Liver (tissue), 10 donors: ENCODE measurements at places on chromosomes 13 and 19. TPM values are rescaled to one million over a fixed set of nuclear protein-coding genes. Genes with fewer than 3 reads are reported as not detected.

GRCh38 chr13:48585456-48585840 is 52.6 kb upstream of the RCBTB2 start:
- H3K27me3 ChIP-seq = no peaks in the 10 kb centered on the region
- peak; percentile 14 for DNase-seq
- no peak overlapping the region for H3K27ac ChIP-seq
- no peak overlapping the region for H3K4me3 ChIP-seq
- no peaks in the 10 kb centered on the region for H3K4me1 ChIP-seq

DNA sequence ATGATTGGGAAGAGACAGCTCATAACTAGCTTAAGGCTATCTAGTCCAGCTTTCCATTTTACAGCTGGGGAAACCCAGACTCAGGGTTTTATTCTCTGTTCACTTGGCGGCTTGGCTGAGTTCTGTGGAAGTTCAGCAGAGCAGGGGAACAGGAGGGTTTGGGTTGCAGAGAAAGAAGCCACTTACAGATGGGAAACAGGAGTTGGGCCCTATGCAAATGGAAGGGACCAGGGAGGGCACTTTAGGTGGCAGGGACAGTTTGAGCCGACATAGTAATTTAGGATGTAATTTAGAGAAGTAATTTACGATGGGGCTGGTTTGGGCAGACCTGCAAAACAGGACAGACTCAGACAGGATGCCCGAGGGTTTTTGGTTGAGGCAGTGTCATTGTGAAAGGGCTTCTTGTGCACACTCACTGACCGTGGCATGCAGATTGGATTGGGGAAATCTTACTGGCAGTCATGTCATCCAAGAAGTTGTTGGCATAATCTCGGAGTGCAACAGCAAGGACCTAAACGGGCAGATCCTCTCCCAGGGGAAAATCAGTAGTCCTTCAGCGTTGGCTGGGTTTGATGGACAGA is 47.3 kb upstream of the GPR183 start:
- H3K27me3 ChIP-seq = no peaks in the 10 kb centered on the region
- DNase-seq = no peak
- peaks cover 32% of the 10 kb centered on the region for H3K36me3 ChIP-seq
- H3K27ac ChIP-seq = no peak overlapping the region
- peaks cover 12% of the 10 kb centered on the region for H3K4me1 ChIP-seq
- no peak overlapping the region for H3K4me3 ChIP-seq

DNA sequence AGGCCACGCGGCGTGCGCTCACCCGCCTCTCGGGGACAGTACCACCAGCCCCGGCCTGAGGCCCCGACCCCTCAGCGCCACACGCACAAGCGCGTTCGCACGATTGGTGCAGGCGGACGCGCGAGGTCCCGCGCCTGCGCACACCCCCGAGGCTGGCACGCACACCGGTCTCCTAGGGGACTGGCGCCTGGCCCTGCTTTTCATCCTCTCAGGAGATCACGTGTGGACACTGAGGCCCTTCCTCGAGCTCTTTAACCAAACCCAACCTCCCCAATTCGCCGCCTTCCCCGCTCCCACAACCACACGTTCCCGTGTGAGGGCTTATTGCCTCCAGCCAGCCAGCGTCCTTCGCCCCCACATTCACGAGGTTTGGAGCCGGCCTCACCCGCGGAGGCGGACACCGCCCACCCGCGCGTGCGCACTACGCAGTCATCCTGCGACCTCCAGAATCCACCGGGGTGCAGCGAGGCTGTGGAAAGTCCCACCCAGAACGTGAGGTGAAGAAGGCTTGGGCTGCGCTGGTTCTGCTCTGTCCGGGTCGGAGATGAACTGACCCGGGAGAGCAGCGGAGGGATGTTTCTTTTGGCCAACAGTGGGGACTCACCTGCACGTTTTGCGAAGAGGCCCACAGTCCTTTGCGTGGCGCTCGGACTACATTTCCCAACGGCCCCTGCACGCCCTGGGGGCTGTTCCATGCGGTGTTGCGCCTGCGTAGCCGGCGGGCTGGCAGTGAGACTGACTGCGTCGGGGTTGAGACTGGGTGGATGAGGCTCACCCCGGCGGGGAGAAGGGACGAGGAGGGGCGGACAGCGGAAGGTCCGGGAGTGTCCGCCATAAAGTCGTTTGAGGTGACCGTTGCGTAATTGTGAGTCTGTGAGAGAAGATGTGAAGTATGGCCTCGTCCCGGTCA is 539 bp upstream of the ZNF667 start:
- H3K4me3 ChIP-seq = peak overlapping the region; percentile 53
- peak; percentile 86 for DNase-seq
- peaks cover 4% of the 10 kb centered on the region for H3K27me3 ChIP-seq
- H3K4me1 ChIP-seq = peaks cover 2% of the 10 kb centered on the region
- no peaks in the 10 kb centered on the region for H3K36me3 ChIP-seq
- H3K27ac ChIP-seq = peak overlapping the region; percentile 84

Gene OR7A5
- total RNA-seq = not detected

DNA sequence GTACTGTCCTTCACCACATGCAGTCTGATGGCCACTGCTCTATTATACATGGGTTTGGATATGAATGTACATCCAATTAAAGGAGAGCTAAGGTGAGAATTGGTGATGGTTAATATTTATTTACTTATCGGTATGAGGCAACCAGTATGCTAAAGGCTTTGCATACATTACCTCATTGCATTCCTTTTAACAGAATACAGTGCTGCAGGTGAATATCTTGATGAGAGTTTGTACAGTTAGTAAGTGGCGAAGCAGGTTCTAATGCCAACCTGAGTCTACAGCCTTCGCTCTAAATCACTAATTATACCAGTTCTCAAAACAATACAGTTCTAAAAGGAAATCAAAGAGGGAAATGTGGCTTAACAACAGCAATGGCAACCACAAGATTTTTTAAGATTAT is 284.1 kb downstream of the ITGBL1 start:
- no peak overlapping the region for H3K4me3 ChIP-seq
- DNase-seq = no peak
- no peak overlapping the region for H3K27ac ChIP-seq
- no peaks in the 10 kb centered on the region for H3K27me3 ChIP-seq
- no peaks in the 10 kb centered on the region for H3K36me3 ChIP-seq
- H3K4me1 ChIP-seq = peaks cover 26% of the 10 kb centered on the region

DNA sequence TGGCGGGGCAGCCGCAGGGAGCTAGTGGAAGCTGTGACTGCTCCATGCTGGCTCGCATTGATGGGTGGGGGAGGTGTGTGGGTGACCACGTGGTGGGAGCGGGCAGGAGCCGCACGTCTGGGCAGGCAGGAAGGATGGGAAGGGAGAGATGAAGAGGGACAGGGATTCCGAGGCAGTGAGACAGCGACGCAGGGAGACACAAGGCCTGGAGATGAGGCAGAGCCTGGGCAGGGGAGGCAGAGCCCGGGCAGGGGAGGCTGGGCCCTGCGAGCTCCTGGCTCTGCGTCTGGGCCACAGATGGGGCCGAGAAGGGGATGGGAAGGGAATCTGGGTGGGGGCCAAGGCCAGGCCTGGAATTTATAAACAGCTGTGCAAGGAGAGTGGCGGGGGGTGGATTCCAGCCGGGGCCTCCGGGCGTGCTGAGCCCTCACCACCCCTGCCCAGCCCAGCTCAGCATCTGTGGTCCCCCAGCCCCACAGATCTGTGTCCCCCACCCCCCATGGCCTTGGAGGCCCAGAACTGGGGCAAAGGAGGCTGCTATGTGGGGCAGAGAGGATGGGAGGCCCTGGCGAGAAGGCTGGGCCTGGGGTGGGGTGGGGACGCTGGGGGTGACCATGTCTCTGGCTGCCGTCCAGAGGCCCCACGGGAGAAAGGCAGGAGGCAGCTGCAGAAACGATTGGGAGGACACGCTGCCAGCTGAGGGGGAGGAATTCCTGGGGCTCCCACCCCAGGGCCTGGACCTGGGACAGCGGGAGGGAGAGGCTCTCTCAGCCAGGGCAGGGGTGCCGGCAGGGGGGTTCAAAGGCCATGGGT is 6.0 kb downstream of the EHD2 start:
- DNase-seq = no peak
- no peaks in the 10 kb centered on the region for H3K4me1 ChIP-seq
- no peaks in the 10 kb centered on the region for H3K27me3 ChIP-seq
- no peaks in the 10 kb centered on the region for H3K36me3 ChIP-seq

DNA sequence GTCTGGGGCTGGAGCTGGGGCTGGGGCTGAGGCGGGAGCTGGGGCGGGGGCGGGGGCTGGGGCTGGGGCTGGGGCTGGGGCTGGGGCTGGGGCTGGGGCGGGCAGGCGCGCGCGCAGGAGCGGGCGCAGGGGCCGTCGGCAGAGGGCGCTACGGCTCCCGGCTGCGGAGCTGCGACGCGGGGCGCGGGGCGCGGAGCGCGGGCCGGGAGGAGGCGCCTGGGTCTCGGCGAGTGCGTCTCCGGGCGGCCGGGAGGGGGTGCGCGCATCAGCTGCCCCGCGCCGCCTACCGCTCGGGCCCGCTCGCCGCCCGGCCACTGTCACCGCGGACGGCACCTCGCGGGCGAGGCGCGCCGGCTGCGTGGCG is 422 bp upstream of the MTUS2 start:
- no peak overlapping the region for H3K4me3 ChIP-seq
- no peak overlapping the region for H3K27ac ChIP-seq
- DNase-seq = peak; percentile 62
- no peaks in the 10 kb centered on the region for H3K27me3 ChIP-seq
- H3K4me1 ChIP-seq = peaks cover 13% of the 10 kb centered on the region

DNA sequence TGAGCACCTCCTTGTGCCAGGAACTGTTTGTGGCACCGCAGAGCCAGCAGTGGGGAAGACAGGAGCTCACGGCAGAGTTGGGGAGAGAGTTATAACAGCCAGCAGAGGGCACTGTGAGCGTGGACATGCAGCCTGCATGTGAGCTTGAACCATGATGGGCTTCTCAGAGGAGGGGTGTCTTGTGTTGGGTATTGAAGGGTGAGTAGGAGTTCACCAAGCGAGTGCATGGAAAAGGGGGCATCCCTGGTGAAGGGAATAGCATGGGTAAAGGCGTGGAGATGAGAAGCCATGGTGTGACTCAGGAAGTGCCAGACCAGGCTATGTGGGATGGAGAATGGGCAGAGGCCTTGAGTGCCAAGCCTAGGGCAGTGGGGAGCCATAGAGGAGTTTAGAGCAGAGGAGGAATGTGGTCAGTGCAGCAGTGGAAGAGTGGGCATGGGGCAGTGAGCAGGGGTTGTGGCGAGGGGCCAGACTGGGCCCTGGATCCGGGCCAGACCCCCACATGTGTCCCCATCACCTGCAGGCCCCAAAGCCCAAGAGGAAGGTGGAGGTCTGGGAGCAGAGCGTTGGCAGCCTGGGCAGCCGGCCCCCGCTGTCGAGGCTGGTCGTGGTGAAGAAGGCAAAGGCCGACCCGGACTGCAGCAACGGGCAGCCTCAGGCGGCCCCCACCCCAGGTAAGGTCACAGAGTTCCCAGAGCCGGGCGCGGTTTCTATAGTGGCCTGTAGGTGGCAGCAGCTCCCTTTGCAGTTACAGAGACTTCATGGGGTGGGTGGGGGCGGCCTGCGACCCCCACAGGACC is 11.8 kb upstream of the SHD start:
- DNase-seq = peak; percentile 77
- H3K27ac ChIP-seq = peak overlapping the region; percentile 95
- no peak overlapping the region for H3K4me3 ChIP-seq
- no peaks in the 10 kb centered on the region for H3K36me3 ChIP-seq
- peaks cover 4% of the 10 kb centered on the region for H3K4me1 ChIP-seq

- peak overlapping the region; percentile 1 for H3K27ac ChIP-seq
- H3K27me3 ChIP-seq = no peaks in the 10 kb centered on the region
- no peak for DNase-seq
- H3K4me3 ChIP-seq = peak overlapping the region; percentile 70
These were observed 990 bp downstream of the MYO9B start for GRCh38 chr19:17076543-17076991.

GRCh38 chr13:43368003-43368402 is 344.6 kb downstream of the DNAJC15 start:
- H3K4me1 ChIP-seq = peaks cover 3% of the 10 kb centered on the region
- H3K36me3 ChIP-seq = no peaks in the 10 kb centered on the region
- no peak for DNase-seq
- no peak overlapping the region for H3K27ac ChIP-seq
- no peaks in the 10 kb centered on the region for H3K27me3 ChIP-seq

Gene PNMA8B
- total RNA-seq = 0.51 TPM

DNA sequence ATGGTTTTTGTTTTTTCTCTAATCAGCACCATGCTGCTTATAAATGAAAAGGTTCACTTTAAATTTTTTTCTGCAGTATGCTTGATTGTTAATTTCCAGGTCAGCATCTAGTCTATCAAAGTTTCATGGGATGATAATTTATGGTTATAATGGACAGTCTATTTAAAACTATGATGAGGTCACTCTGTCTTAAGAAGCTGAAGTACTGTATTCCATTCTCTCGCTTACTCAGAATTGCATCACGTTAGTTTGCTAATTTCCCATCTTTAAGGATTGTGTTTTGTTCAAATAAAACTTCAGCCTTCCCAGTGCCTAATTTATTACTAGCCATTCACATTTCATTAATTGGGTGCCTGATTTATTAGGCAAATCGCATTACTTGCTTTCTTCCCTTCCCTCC is 94.3 kb downstream of the GPC6 start:
- no peaks in the 10 kb centered on the region for H3K27me3 ChIP-seq
- H3K4me3 ChIP-seq = no peak overlapping the region
- H3K27ac ChIP-seq = no peak overlapping the region

Gene ZSWIM9
- 1.6 TPM for total RNA-seq

Gene NCLN
- 42.6 TPM for total RNA-seq

Gene ZNF180
- 5.5 TPM for total RNA-seq
